ENCODE measurements at places on chromosomes 1 and 21.
A peak's percentile ranks its signal among the peaks of the same experiment; 100 is the strongest.

- H3K4me1 ChIP-seq, result no peaks in the 10 kb centered on the region
- no peak overlapping the region for H3K27ac ChIP-seq
- H3K4me3 ChIP-seq, result no peak overlapping the region
- peaks cover 77% of the 10 kb centered on the region for H3K27me3 ChIP-seq
- no peak for DNase-seq
- H3K36me3 ChIP-seq, result no peaks in the 10 kb centered on the region
Measured at GRCh38 chr1:6447016-6447817, 18.8 kb downstream of the TNFRSF25 start.

DNA sequence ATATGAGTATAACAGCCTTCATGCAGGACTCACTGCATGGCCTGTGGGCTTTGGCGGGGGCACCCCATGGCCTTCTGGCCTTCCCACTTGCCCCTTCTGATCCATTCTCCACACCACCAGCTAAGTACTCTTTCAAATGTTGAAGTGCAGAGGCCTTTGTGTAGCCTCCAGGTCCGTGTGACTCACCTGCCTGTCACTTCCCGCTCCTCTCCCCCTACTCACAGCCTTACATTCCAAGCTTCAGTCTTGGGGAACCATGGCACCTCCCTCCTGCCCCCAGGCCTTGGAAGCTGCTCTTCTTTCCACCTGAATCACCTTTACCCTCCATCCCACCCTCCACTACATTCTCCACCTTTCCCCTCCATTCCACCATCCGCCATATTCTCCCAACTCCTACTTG is 69.6 kb downstream of the PGM1 start:
- H3K4me1 ChIP-seq, result no peaks in the 10 kb centered on the region
- DNase-seq, result no peak
- no peaks in the 10 kb centered on the region for H3K36me3 ChIP-seq
- H3K4me3 ChIP-seq, result no peak overlapping the region
- H3K27me3 ChIP-seq, result no peaks in the 10 kb centered on the region

DNA sequence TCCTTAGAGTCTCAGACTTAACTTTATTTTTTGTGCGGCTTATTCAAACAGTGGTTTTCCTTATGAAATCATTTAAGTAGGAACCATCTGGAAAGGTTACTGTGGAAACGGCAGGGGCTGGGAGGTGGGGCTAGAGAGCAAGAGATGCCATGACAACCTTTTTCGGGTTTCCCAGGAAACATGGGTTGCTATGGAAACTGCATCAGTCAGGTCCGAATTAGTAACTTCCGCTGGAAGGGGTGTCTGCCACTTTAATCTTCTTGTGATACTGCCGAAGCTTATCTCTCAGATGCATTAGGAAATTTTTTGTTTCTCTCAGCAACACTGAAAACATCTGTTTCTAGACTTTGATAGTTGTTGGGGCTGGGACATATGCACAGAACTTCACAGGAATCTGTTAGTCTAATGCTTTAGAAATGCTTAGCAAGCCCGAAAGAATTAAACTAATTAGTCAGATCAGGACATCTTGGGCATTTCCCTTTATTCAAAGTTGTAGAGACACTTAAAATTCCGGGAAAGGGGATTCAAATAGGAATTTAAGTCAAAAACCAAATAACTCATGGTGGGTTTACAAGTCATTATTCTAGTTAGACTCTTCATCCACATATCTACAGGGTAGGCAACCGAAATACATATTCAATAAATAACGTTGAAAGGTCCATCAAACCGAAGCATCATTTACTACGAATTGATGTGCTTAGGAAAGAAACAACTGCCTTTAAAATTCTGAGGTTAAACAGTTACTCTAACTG is 2.6 kb downstream of the KCNA3 start:
- H3K27me3 ChIP-seq, result no peaks in the 10 kb centered on the region
- H3K4me3 ChIP-seq, result peak overlapping the region; percentile 95
- peak; percentile 76 for DNase-seq

- no peaks in the 10 kb centered on the region for H3K27me3 ChIP-seq
- no peaks in the 10 kb centered on the region for H3K4me1 ChIP-seq
- DNase-seq, result no peak
- no peak within 1 kb of the TSS for H3K27ac ChIP-seq
Measured at GRCh38 chr1:115029526-115029925, at the start of gene TSHB. Gene TSHB, plus strand, starts transcription at chr1:115029826. Its CDS starts 3,537 bp downstream, at chr1:115033363.

DNA sequence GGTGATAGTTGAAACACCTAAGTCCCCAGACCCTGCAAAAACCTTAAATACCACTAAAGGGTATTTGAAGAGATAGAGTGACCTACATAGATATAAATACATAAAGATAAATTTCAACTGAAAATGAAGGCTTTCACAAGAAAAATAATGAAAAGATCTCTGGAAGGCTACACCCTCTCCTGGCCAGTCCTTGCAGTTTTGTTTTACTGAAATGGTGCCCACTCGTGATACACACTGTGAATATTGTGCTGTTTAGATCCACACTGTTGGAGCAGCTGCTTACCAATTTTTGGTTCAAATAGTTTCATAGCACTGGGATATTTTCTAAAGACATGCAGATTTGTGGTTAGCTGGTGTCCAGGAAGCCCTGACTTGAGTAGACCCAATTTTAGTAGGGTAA is 31.5 kb upstream of the RNF187 start:
- H3K27ac ChIP-seq, result no peak overlapping the region
- no peak overlapping the region for H3K4me3 ChIP-seq
- no peak for DNase-seq
- H3K27me3 ChIP-seq, result 0 out of 2 replicates have a peak, but pooled peaks cover 3% of the 10 kb centered on the region
- peaks cover 16% of the 10 kb centered on the region for H3K4me1 ChIP-seq

- DNase-seq, result no peak
- no peaks in the 10 kb centered on the region for H3K4me1 ChIP-seq
- no peaks in the 10 kb centered on the region for H3K27me3 ChIP-seq
- H3K36me3 ChIP-seq, result no peaks in the 10 kb centered on the region
- H3K27ac ChIP-seq, result no peak overlapping the region
Measured at GRCh38 chr1:226558036-226558650, 9.6 kb downstream of the STUM start.

DNA sequence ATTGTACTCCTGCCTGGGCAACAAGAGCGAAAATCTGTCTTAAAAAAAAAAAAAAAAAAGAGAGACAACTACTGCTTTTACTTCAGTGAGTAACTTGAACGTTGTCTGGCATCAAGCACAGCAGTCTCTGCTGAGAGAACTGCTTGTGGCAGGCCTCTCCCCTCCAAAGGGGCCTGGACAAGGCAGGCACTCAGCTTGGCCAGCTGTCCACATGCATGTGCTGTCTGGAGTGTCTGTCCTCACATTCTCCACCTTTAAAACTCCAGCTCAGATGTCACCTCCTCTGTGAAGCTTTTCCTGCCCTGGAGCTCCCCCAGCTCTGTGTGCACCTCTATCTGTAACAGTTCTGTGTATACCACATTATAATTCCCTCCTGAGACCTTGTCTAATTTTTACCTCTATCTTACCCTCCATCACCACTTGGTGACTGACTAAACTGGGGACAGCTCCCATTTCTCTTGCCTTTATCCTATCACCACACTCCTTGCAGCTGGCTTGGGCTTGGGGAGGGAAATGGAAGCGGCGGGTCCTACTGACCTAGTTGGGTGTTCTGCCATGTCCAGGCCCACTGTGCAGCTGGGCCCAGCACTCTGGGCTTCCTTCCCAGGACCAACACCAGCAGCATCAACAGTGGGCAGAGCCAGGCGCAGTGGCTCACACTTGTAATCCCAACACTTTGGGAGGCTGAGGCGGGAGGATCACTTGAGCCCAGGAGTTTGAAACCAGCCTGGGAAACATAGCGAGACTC is 71.4 kb upstream of the ARTN start:
- no peak overlapping the region for H3K27ac ChIP-seq
- no peak overlapping the region for H3K4me3 ChIP-seq
- peaks cover 29% of the 10 kb centered on the region for H3K4me1 ChIP-seq
- no peak for DNase-seq
- H3K27me3 ChIP-seq, result no peaks in the 10 kb centered on the region
